RCC 7860 (cell line): ENCODE measurements at places on chromosomes 2 and 18.

DNA sequence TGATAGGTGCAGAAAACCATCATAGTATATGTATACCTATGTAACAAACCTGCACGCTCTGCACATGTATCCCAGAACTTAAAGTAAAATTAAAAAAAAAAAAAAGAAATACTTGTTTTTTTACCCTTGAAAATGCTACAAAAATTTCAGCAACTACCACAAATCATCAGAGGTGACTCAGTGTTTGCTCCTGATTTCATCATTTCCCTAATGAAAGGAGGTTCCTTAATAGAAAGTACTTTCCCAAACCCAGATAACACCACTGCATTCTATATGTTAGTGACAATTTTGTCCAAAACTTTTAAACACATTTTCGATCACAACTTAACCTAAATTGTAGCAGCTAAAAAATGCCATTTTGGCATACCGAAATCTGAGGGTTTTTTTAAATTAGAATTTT lies 163.3 kb downstream of the SLC39A10 start:
- DNase-seq, result no peak

GRCh38 chr2:238524426-238524983 lies 97.8 kb downstream of the ASB1 start:
- DNase-seq, result no peak

- no peak for DNase-seq
These were observed 293.8 kb downstream of the CNTNAP5 start for GRCh38 chr2:124318913-124319312.

GRCh38 chr18:52933356-52933755 lies 593.4 kb downstream of the DCC start:
- no peak for DNase-seq

DNA sequence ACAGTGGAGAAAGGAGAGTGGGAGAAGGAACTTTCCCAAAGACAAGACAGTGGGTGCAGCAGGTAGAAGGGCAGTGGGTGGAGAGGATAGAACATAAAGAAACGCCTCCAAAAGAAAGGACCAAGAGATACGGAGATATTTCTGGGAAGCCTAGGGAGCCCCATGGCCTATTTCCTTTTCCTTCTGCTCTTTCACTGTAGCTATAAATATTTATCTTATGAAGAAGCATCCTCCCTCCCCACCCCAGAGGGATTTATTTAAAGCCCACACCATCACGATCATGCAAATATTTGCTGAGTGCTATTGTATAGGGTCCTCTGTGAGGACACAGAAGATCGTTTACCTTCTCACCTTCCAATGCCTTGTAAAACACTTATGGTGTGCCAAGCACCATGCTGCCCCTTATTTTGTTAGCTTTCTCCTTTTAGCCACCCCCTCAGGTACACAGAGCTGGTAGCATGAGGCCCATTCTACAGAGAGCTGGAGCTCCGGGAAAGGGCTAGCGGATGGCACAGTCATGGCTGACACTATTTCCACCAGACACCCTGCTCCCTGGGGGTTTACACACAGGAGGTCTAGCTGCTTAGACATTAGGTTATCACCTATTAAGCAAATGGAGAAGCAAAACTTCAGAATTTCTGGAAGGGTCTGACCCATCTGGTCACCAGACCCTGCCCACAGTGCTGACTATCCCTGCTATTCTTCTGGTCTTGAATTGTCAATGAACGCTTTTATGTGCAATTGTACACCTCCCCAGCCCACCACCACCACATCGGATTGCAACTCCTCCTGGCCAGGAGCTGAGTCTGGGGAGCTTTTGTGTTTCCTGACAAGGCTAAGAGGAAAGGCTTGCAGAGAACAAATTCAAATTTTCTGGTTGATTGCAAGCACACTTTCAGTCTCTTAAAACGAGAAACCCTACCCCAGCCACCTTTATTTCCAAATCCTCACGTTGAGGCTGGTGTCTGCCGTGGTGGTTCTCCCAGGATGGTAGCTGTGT lies 91.8 kb upstream of the KLF7 start:
- DNase-seq, result no peak

- no peak for DNase-seq
These were observed 23.9 kb upstream of the ALLC start for GRCh38 chr2:3633982-3634595.

- no peak for DNase-seq
These were observed 148.6 kb downstream of the ROCK1 start for GRCh38 chr18:20963027-20963426.

- no peak for DNase-seq
These were observed 2.4 kb upstream of the SLC8A1 start for GRCh38 chr2:40454321-40454720.

GRCh38 chr2:226531061-226531810 lies 268.4 kb downstream of the IRS1 start:
- no peak for DNase-seq

DNA sequence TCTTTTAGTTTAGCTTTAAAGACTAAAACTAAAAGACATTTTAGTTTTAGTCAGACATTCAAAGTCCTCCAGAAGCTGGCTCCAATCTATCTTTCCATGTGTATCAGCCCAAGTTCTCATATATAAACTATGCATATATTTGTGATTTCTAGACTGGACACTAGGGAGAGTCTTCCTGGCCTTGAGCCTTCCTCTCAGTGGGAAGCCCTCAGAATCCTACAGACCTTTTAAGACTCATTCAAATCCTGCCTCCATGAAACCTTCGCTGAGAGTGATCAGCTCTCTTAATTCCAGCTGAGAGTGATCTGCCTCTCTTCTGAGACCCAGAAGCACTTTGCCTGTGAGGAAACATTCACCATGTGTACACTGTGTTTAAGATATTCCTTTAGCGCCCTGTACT lies 452.7 kb downstream of the TGIF1 start:
- no peak for DNase-seq

DNA sequence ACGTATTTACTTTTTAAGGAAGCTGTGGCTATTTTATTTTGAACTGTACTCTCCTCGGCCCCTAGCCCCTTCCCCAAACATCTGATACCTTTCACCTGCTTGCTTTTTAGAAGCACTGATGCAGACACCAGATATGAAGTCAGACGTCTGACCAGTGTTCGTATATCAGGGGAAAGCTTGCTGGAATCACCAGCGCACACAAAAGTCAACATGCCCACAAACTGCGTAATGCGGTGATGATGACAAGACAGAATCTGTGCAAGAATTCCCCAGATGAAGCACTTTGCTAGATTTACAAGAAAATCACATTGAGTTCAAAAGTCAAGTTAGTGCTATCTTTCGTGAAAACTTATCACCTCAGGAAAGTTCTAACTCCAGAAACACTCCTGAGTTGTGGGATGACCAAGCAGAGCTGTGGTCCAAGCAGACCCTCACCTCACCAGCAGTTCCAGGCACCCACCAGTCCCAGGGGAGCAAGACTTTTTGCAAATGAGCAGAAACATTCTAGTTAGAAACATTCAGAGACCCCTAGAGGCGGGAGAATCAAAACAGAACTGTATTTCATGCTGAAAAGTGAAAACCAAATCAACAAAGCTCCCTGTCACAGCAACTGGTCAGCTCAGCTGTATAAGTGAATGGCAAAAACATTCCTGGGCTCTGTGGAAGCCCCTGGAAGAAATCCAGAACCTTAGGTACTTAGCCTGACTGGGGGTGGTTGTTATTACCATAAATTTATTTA lies 55.7 kb downstream of the INO80C start:
- no peak for DNase-seq

GRCh38 chr2:18993756-18994338 lies 364.6 kb downstream of the OSR1 start:
- DNase-seq, result no peak

DNA sequence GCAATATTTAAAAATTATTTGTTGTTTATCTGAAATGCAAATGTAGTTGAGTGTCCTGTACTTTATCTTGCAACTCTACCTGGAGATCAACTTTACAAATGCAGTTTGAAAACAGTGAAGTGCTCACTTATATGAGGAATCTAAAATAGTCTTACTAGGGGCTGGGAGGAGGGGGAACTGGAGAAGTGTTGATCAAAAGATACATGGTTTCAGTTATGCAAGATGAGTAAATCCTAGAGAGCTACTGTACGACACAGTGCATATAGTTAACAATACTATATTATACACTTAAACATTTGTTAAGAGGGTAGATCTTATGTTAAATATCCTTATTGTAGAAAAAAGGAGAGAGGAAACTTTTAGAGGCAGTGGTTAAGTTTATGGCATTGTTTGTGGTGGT lies 241.9 kb downstream of the BCL11A start:
- no peak for DNase-seq

- DNase-seq, result peak; percentile 16
These were observed 4.7 kb downstream of the EEF1B2 start for GRCh38 chr2:206164261-206164862.

DNA sequence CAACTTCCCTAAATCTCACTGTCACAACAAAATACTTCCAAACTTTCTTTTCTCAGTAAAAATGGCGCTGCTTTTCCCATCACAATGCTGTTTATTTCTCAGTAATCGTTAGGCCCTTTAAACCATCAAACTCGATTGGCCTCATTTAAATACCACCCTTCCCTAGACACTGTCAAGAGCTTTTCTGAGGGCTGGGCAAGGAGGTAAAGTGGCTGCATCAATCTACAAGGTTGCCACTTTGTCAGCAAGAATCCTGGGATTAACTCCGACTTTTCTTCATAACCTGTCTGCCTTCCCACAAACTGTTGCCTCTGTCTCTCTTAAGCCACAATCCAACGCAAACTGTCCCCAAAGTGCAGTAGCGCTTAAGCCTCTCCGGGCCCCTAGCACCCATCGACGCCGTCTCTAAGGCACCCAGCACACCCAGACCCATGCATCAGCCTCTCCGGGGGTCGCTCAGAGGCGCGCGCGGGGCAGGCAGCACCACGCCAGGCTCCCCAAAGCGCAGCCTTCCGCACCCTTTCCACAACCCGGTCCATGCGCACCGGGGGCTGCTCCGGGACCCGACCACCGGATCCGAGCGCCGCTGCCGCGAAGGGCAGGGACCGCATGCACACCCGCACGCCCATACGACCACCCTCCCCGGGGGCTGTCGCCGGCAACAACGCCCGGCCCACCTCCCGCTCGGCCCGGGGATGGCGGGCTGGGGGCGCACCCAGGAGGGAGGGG lies 683 bp downstream of the MBOAT2 start:
- no peak for DNase-seq

GRCh38 chr2:215417400-215417951 lies 18.4 kb downstream of the FN1 start:
- no peak for DNase-seq

DNA sequence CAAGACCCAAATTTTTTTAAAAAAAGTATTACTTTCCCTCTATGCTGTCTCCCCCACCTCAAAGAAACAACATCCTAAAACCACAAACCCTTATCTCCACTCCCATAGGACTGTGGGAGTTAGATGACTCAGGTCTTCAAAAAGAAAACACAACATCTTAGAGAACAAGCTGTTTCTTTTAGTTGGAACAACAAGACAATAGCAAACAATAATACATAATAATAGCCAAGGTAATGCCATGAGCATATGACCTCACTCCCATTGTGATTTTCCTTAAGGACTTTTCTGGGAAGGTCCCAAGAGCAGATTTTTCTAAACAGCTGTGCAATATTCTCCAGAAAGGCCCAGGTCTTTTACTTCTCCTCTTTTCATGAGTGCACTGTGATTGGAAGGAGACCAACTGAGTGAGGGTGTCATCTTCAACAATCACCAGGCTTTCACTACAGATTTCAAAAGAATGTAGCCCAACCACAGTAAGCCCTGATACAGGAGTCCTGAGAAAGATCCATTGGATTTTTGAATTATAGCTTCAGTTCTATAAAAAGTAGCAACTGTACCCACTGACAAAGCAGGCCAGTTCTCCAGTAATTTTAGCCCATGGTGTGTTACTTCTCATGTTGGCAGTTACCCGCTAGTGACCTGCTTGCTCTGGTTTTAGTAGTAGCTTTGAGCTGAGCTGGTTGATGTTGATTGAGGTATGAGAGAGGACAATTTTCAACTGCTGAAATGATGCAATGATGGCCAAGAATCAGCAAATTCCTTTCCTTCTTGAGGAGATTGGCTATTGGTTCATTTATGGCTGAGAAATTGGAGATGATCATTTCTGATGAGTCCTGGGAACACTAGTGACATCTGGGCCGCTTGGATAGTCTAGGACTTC lies 144.5 kb upstream of the TCF4 start:
- no peak for DNase-seq

GRCh38 chr2:63843093-63843492 lies 1.4 kb downstream of the UGP2 start:
- DNase-seq, result no peak

DNA sequence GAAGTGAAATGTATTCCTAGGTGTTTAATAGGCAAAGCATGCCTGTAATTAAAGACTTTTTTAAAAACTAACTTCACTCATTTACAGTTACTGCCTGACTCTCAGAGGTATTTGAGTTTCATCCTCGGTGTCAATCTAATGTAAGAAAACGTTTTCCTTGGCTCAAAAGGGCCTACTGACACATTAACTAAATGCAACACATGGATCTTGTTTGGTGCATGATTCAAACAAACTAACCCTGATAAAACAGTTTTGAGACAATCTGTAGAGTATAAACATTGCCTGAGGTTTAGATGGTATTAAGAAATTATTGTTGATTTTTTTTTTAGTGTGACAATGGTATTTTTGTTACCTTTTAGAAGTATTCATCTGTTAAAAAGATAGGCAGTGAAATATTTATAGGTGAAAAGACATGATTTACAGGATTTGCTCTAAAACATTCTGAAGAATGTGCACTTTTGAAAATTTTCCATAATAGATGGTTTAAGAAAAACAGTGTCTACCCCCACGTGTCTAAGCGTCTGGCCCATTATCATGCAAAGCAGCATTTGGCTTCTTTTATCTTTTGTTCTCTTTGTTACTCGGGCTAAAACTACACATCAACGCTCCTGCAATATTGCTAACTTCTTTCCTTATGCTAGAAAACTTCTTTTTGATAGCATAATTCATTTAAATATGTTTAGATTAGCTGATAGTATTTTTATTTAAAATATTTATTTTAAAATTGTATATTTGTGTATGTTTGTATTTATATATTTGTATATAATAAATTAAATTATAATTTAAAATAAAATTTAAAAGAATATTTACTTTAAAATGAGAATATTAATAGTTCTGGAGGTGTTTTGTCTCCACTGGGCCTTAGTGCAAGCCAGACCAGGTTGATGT lies 160.2 kb upstream of the NDUFV2 start:
- no peak for DNase-seq

GRCh38 chr2:78201064-78201575 lies 678.9 kb upstream of the LRRTM4 start:
- no peak for DNase-seq

GRCh38 chr2:206480161-206480560 lies 36.8 kb downstream of the ADAM23 start:
- no peak for DNase-seq

GRCh38 chr2:4175343-4175742 lies 472.0 kb downstream of the DCDC2C start:
- no peak for DNase-seq

DNA sequence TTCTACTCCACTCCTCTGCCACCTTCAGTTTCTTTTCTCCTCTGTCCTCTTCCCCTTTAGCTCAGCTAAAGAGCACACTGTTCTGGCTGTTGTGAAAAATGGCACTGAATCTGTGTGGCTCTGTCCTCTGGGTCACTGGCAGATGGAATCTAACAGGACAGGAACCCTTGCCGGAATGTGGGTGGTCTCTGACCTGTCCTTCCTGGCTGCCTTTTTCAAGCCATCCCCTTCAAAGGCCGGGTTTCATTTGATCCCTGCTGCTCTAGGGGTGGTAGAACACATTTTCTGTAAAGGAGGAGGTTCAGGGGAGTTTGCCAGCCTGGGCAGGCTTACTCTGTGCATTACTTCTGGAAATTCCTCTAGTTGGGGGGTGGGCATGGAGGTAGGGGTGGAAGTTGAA lies 29.9 kb downstream of the MTCL1 start:
- DNase-seq, result no peak
